ENCODE measurements at places on chromosomes 7 and 10.

- no peak for DNase-seq
Observed at GRCh38 chr7:123864436-123864835, 19.5 kb downstream of the HYAL4 start.

DNA sequence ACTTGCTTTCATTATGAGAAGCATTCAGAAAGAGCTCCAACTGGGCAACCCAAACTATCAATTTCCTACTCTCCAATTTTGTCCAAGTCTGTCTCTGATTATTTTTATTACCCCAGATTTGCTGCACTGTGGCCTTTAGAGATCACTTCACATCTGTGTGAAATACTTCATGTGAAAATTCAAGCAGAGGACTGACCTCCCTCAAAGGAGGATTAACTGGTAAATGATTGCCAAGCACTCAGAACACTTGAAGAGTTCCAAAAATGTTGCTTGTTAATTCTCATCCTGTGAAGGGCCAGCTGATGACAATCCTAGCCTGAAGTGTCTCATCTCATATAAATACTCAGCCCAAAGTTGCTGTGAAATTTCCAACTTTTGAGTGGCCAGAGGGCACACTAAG lies 182.8 kb upstream of the DGKB start:
- DNase-seq, result no peak

DNA sequence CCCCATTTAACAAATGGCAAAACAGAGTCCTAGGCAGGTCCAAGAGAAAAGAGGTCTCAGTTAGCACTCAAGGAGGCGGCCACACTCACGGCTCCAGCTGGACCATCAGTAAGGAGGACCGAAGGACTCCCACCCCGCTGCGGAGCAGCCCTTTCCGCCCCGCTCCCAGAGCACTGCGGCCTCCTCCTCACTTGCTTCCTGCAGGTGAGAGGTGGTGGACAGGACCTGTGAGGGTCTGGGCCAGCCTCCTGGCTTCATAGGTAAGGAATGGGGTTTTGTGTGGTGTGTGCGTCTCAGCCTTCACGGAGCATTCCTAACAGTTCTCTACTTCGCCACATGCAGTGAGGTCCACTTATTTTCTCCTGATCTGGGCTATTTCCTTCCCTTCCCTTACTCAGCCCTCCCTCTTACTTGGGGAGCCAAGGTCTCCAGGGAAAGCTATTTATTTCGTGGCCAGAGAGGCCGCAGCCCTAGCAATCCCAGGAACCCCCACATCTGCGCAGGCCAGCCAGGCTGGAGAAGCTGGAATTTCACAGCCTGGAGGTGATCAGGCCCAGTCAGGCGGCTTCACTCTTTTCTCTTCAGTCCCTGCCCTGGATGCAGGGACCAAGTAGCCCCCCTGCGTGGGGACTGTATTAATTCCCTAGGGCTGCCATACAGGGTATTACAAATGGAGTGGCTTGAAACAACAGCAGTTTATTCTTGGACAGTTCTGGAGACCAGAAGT lies 45.9 kb downstream of the ZNF783 start:
- DNase-seq, result no peak

GRCh38 chr10:100977436-100977835 lies 8.1 kb downstream of the SEMA4G start:
- DNase-seq, result no peak

- no peak for DNase-seq
Observed at GRCh38 chr7:73652541-73652949, 15.1 kb upstream of the VPS37D start.

DNA sequence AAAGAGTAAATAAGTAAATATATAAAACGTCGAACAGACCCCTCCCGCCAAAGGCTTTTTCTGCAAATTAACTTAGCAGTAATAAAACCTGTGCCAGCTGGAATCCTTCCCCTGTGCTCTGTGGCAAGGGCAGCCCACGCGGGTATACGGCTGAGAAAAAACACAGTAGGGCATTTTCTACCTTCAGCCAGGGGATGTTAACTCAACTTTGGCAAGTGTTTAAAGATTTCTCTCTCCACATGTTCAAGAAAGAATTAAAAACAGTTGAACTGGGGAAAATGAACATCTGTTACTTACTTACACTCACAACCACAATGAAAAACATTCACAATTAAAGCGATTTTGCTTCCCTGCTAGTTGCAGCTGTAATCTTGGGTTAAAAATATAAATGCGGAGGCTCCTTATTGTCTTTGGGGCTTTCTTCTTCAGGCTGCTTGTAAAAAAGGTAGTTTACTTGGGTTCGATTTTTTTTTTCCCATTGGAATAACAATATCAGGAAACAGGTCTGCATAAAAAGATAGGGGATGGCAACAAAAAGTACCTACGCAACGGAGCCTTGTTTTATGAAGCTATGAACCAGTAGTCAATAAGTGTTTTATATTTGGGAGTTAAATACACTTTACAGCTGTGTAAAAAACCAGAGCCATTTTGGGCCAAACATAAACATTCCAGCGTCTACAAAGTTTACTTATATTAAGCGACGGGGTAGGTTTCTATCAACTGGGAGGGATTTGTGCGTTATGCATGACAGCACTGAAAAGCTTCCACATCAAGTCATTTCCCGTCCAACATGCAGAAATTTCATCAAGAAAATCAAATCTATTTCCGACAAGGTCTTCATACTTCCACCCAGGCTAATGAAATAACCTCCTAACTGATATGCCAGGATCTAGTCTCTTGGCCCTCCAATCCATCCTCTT lies 132.7 kb downstream of the TAX1BP1 start:
- no peak for DNase-seq

- DNase-seq, result no peak
Observed at GRCh38 chr10:113780681-113781250, 29.3 kb downstream of the PLEKHS1 start.

GRCh38 chr7:2350861-2351260 lies 3.8 kb upstream of the EIF3B start:
- no peak for DNase-seq

- no peak for DNase-seq
Observed at GRCh38 chr10:69406302-69406811, 10.4 kb downstream of the TACR2 start.

All from GF-D8 (cell line).